ENCODE measurements at places on chromosomes 7 and 10. TPM values are rescaled to one million over a fixed set of nuclear protein-coding genes. Genes with fewer than 3 reads are reported as not detected.

PIP gene
- total RNA-seq, result not detected

DPP6 gene
- total RNA-seq, result not detected

BAMBI gene
- total RNA-seq, result 2.4 TPM

GJD4 gene
- total RNA-seq, result not detected

CYP2C19 gene
- not detected for total RNA-seq

EGR2 gene
- total RNA-seq, result 0.37 TPM

NDUFA5 gene
- total RNA-seq, result 39.1 TPM

ARMH3 gene
- 9.4 TPM for total RNA-seq

SNCG gene
- total RNA-seq, result 111 TPM

SUN1 gene
- total RNA-seq, result 302 TPM

DRGX gene
- total RNA-seq, result not detected

TMEM130 gene
- not detected for total RNA-seq

UNCX gene
- total RNA-seq, result not detected

TRDMT1 gene
- total RNA-seq, result 4.6 TPM

HOXA1 gene
- 0.68 TPM for total RNA-seq

TMEM243 gene
- total RNA-seq, result 31.1 TPM

ADAM12 gene
- 0.68 TPM for total RNA-seq

STOX1 gene
- 0.34 TPM for total RNA-seq

VSIR gene
- 25.1 TPM for total RNA-seq

CPXM2 gene
- 1.0 TPM for total RNA-seq

CTAGE8 gene
- total RNA-seq, result not detected

BTBD16 gene
- total RNA-seq, result not detected

DPYSL4 gene
- 6.1 TPM for total RNA-seq

SMKR1 gene
- total RNA-seq, result 0.09 TPM

STRIP2 gene
- 2.7 TPM for total RNA-seq

PON1 gene
- not detected for total RNA-seq

WEE2 gene
- total RNA-seq, result not detected

PNLIP gene
- not detected for total RNA-seq

PRKCQ gene
- 0.17 TPM for total RNA-seq

SLC13A1 gene
- not detected for total RNA-seq

TMEM120A gene
- 43.4 TPM for total RNA-seq

IL2RA gene
- total RNA-seq, result not detected

ICA1 gene
- 41.1 TPM for total RNA-seq

REPIN1 gene
- total RNA-seq, result 83.9 TPM

PLOD3 gene
- 104 TPM for total RNA-seq

EN2 gene
- total RNA-seq, result not detected

ANKRD2 gene
- total RNA-seq, result 1.1 TPM

PLEKHS1 gene
- total RNA-seq, result not detected

EZH2 gene
- 18.1 TPM for total RNA-seq

SVIL gene
- total RNA-seq, result 98.9 TPM

HOXA10 gene
- total RNA-seq, result 3.7 TPM

SCART1 gene
- total RNA-seq, result 0.28 TPM

ANKIB1 gene
- total RNA-seq, result 43.7 TPM

HYAL4 gene
- not detected for total RNA-seq

CALML5 gene
- not detected for total RNA-seq

SPAG6 gene
- not detected for total RNA-seq

CCL26 gene
- not detected for total RNA-seq

UTF1 gene
- total RNA-seq, result not detected

TRIM73 gene
- 0.60 TPM for total RNA-seq

ACTL6B gene
- not detected for total RNA-seq

SLF2 gene
- 35.2 TPM for total RNA-seq

RGR gene
- not detected for total RNA-seq

STK31 gene
- 0.19 TPM for total RNA-seq

MSMB gene
- total RNA-seq, result not detected

ANKRD1 gene
- 829 TPM for total RNA-seq
